ENCODE measurements at places on chromosomes 2 and 18.

- DNase-seq, result no peak
Measured at GRCh38 chr2:159153463-159153862, 133.0 kb downstream of the WDSUB1 start.

DNA sequence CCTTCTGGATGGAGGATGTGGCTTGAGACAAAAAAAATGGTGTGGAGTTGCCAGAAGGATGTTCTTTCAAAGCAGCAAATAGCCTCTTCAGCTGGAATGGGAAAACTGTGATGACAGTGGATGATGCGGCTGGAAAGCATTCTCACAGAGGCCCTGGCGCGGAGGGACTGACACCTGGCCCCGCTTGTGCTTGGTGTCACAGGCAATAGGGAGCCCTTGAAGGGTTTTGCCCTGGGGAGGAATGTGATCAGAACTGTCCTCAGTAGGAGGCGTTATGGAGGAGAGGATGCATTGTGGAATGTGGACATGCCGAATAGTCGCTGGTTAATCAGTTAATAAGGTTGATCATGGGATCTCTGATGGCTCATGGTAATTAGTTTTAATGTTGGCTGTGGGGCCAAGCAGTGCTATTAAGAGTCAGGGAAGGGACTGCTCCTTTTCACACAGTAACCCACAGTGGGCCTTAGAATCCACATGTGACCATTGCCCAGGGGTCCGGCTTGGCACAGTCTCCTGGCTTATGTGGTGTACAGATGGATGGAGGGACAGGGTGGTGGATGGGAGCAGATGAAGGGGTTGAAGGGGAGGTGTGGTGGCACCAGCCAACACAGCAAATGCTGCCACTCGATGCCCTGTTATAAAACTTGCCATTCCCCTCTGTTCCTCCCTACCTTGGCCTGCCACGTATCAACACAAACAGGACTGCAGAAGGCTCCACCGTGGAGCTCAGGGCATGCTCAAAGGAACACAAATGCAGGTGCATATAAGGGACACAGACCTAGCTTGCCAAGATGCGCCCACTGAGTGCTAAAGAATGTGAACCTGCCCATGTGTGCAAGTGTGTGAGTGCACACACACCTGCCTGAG is 71.7 kb downstream of the CIB4 start:
- DNase-seq, result no peak

- DNase-seq, result no peak
Measured at GRCh38 chr2:187409682-187410081, 38.4 kb downstream of the CALCRL start.

DNA sequence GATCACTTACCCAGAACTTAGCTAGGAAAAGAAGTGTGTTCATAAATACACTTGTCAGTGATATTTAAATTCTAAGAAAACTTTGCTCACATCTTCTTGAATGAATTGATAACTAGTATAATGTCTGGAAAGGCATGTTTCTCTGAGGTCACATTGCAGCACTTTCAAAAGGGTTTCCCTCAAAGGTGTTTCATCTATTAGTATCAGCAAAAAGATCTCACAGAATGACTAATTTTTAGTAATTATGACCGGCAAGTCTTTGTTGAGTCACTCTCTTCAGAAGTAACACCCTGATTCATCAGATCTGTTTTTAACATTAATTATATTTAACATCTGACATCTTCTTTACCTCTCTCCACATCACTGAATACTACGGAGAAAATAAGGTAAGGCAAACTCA is 222.3 kb downstream of the IKZF2 start:
- no peak for DNase-seq

DNA sequence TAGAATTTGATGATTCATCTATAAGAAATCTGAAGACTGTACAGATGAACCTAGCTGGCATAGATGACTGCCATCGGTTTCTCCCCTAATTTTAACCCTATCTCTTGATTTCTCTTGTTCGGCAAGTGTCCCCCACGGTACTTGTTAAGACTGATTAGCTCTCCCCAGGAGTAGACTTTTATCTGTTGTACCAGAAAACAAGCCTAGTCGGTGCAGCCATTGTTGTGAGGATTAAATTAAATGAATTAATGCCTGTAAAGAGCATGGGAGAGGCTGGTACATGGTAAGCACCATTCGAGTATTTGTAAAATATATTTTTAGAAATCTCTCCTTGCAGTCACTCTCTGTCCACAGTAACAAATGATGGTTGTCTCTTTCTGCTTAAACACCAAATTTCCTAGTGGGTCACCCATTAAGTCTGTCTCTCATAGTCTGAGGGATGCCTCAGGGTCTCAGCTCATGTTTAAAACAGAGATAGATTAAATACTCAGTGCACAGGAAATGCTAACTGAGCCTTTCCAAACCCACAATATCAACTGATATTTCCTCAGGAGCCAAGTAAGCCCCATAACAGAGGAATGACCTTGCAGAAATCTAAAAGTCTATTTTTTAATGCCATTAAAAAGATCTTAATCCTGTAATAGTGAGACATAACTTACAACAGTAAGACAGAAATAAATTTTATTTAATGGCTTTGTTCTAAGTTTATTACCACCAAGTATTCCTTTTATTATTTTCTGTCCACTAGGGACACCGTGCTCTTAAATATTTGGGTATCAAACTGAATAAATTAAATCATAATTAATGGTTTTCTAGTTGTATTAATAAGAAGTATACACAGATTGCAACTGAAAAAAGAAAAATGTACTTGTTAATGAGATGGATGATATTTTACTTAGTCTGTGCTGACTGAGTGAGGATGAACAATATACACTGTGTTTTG is 2.9 kb upstream of the B4GALT6 start:
- DNase-seq, result no peak

DNA sequence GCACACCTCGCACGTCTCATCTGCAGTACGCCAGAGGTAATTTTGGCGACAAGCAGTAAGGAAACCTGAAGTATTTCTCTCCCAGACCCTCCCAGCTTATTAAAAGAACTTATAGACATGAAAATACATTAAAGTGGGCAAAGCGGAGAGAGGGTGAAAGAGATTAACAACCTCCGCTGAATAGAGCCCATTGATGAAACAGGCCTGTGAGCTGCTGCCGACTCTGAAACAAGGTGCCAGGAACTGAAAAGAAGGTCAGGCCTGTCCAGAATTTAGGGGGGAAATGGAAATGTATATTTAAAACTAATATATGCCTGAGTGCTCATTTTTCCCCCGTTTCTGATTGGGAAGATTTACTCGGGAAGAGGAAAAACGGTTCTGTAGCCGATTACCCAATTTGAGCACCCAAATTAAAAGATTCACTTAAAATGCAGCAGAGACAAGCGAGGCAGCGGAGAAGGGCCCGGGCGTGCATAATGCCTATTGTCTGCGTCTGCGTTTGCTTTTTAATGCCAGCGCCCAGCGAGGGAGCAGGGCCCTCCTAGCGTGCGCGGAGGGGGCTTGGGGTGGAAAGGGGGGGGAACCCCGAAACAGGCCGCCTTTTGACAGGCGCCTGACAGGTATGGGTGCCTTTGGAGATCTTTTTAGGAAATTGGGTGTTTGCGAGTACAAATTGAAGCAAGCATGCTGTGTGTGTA is 316.2 kb downstream of the GBX2 start:
- no peak for DNase-seq

GRCh38 chr2:241914542-241914941 is 45.0 kb downstream of the RTP5 start:
- no peak for DNase-seq

DNA sequence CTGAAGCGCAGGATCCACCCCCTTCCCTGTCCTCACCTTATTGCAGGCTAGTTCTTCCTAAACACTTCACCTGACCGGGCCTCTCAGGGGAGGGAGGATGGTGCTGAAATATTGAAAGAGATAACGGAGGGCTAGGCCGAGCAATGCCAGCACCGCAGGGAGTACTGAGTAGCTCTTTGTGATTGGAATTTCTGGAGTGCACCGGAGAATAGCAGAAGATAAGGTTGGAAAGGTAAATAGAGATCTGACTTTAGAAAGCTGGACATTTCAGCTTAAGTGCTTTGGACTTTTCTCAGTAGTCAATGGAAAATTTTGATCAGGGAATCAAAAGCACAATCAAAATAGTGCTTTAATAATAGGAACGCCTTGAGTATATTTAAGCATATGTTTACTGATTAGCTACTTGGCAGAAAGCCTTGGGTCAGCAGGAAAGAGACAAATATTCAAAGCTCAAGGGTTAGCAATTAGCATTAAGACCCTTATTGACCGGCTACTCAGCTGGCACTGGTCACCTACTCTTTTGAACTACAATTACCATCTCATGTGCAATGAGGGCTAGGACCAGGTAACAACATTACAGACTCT is 142.9 kb upstream of the NDUFV2 start:
- DNase-seq, result no peak

- DNase-seq, result no peak
Measured at GRCh38 chr2:100785626-100786296, 34.2 kb upstream of the NPAS2 start.

DNA sequence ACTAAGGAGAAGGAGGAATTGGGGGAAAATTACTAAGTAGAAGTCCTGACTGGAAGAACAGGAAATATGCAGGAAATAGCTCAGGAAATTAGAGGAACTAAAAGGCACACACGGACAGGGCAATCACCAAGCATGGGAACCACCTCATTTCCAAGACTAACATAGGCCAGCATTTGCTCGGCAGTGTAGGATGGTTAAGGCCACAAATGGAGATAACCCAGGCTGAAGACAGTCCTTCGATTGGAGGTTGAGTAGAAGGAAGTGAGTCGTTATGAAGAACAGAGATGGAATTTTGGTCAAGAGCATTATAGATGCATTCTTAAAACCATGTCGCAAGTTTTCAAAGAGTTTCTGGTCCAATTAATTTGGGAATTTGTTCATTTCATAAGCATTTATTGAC is 401.4 kb downstream of the ALK start:
- no peak for DNase-seq

DNA sequence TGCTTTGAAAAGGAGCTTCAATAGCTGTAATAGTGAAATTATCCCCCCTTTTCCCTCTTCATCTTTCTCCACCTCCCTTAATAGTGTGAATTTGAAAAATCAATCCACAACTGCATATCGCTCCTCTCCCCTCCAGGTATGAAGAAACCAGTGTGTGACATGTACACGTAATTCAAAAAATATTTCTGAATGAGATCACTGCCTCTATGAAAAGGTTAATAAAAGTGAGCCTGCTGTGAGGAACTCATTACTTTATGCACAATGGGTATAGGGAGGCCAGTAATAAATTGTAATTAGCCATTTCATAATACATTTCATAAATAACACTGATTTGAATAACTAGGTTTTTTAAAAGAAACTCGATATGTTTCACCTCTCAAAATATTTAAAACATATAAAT is 209.0 kb upstream of the KYNU start:
- DNase-seq, result no peak

- peak; percentile 54 for DNase-seq
Measured at GRCh38 chr2:181742922-181743722, 62.8 kb upstream of the NEUROD1 start.

DNA sequence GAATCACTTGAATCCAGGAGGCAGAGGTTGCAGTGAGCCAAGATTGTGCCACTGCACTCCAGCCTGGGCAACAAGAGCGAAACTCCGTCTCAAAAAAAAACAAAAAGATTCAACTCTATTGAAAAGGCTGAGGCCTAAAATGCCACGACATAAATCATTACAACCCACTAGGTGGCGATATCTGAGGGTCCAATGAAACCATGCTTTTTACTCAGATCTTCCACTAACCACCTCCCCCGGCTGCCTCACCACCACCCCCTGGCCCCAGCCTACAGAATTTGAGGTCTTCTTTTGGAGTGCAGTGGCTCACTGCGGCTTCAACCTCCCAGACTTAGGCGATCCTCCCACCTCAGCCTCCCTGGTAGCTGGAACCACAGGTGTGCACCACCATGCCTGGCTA is 57.5 kb downstream of the AP1S3 start:
- no peak for DNase-seq

- no peak for DNase-seq
Measured at GRCh38 chr2:195257979-195258378, 399.0 kb upstream of the SLC39A10 start.

- no peak for DNase-seq
Measured at GRCh38 chr2:74206180-74206688, 7.8 kb downstream of the MTHFD2 start.

- DNase-seq, result no peak
Measured at GRCh38 chr18:5966514-5966913, 71.2 kb upstream of the TMEM200C start.

- no peak for DNase-seq
Measured at GRCh38 chr2:230715201-230715600, 2.6 kb downstream of the CAB39 start.

- DNase-seq, result no peak
Measured at GRCh38 chr18:75116165-75116564, 92.8 kb downstream of the PTGR3 start.

GRCh38 chr2:217875138-217875537 is 127.7 kb downstream of the TNS1 start:
- DNase-seq, result no peak

- no peak for DNase-seq
Measured at GRCh38 chr2:179354739-179355537, 90.3 kb upstream of the SESTD1 start.

- DNase-seq, result no peak
Measured at GRCh38 chr2:142981756-142982155, 104.3 kb downstream of the KYNU start.

- DNase-seq, result no peak
Measured at GRCh38 chr2:55384786-55385185, 34.9 kb downstream of the CCDC88A start.

GRCh38 chr2:234254783-234255521 is 204.4 kb downstream of the SPP2 start:
- no peak for DNase-seq

DNA sequence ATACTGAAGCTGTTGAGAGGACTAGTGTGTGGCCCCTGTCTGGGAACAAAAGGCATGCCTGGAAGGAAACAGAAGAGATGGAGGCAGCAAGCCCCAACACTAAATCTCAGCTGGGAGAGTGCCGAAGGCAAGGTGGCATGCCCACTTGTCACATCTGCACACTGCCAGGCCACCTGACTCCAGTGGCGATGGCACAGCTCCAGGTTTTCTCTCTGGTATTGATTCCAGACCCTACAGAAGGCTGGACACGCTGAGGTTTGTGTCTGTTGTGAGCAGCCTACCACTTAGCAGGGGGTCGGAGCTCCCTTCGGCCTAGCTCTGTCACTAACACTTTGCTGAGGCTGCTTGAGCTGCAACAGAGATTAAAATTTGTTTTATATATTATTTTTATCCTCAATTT is 307.3 kb downstream of the TDRD15 start:
- no peak for DNase-seq

DNA sequence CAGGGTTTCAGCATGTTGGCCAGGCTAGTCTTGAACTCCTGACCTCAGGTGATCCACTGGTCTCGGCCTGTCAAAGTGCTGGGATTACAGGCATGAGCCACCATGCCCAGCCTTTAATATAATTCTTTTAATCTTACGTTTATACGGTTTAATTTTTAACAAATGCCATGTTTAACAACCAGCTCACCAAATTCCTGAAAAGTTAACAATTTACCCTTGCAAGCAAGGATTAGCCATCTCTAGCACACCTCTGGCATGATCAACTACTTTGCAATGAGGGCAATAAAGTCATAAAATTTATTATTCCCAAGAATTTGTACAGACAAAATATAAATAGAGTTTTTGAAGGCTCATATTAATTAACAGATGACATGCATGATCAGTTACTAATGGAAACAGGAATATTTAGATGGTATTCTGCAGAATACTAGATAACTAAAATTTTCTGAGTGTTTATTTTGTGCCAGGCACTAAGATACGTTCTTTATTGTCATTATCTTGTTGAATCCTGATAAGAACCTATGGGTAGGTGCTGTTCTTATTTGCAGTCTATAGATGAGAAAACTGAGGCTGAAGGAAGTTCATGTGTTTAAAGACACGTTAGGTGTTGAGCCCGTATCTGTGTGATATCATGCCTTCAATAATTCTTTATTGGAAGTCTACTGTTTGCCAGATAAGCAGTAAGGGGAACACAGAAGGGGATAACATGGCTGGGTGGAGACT is 190.1 kb downstream of the CDCA7 start:
- DNase-seq, result no peak
